ENCODE measurements at places on chromosomes 11 and 22.

DNA sequence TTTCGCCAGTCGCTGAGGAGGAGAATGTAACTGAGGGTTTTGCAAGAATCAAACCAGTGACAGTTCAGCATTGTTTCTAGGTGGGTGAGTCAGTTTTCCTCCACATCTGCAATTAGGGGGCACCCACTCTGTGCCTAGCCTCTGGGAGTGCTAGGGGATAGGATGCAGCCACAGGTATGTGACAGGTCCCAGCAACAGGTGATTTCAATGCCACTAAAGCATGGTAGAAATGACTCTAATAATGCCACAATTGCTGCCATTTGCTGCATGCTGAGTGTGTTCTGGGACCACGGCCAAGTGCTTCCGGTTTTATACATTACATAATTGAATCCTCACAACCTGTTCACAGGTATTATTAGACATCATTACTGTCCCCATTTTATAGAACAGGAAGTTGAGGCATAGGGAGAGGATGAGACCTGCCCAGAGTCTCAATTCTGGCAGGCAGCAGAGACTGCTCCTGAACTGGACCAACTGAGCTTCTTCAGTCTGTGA is 556 bp downstream of the CRYBB2 start:
- DNase-seq, result no peak

DNA sequence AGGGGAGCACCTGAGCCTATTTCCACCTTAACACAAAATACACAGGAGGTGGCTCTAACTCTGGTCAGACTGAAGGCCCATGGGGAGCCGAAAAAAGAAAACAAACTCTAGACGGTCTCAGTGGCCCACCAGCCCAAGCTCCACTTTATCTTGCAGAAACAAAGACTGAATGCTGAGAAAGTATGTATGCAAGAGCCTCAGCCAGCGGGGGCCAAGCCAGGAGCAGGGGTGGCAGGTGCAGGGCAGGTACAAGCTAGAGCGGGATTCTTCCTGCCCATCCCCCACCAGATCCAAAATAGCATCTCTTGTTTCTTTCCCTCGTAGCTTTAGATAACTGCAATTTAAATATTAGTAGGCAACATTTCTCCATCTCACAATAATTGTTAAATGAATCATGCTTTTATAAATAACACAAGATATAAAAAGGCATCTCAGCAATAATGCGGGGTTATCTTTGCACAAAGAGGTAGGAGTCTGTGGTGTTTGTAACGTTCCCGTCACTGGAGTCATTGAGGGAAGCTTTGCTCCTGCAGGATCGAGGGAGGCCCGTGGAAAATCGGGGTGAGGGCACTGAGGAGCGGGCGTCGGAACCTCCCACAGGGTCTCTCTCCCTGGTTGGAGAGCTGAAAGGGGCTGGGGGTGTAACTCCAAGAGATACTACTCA is 418.0 kb downstream of the SHANK2 start:
- no peak for DNase-seq

- DNase-seq, result peak; percentile 61
Observed at GRCh38 chr11:61897387-61898246, 6.3 kb upstream of the FADS3 start.

DNA sequence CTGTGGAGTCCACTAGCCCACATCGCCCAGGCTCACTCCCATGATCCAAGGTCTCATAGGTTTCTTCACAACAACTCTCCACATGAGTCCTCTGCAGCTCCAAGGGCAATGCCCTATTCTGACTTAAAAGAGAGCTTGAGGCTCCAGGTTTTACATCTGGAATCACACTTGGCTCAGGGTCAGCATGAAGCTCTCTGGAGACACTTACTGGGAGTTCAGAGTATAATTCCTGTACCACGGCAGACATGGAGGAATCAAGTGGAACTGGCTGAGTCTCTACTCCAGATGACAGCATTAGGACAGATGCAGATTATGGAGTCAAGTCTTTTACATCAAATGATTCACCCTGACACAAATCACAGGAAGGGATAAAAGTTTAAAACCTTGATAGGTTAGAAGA is 11.4 kb downstream of the PRR14L start:
- DNase-seq, result no peak

GRCh38 chr22:48490500-48491411 is 1336.9 kb downstream of the BRD1 start:
- no peak for DNase-seq

- no peak for DNase-seq
Observed at GRCh38 chr22:35886309-35886708, 142.3 kb downstream of the RBFOX2 start.

DNA sequence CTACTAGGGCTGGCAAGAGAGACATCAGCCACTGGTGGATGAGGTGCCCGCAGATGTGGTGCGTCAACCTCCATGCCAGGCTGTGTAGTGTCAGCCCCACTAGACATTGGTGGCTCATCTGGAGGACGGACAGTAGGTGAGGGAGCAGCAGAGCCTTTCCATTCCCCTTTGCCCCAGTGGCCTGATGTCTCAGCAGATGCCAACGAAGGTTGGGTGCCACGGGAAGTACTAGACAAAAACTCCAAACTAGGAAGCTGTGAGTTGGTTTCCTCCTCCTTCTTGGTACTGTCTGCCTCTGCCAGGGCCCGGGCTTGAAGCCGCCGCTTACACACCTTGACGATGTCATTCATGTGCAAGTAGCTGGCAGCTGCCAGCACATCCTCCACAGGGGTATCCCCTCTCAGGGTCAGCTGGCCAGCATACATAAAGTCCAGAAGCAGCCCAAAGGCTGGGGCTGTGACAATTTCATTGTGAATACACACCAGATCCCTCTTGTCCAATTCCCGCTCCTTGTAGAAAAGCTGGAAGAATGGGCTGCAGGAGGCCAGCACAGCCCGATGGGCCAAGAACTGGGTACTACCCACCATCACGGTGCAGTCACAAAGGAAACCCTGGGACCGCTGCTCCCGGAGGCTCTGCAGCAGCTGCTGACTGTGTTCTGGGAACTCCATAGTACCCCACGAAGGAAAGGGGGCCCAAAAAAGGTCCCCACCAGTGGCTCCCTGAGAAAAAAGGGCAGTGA is 795 bp downstream of the ZBTB3 start:
- DNase-seq, result no peak

- DNase-seq, result no peak
Observed at GRCh38 chr11:132674151-132674550, 858.1 kb downstream of the OPCML start.

DNA sequence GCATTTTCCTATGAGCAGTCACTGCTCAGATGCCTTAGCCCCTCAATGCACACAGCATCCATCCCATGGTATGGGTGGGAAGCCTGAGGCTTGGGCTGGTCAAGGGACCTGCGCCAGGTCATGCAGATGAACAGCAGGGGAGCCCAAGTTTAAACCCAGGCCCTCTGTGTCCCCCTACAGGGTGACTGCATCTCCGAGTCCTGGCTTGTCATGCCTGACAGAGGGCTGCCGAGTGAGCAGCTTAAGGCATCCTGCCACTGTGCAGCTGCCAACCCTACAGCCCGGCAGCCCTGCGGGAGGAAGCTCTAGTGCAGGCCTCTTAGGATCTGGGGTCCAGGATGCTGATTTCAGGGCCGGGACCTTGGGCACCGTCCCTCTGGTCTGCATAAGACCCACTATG is 10.0 kb downstream of the IL2RB start:
- DNase-seq, result no peak

DNA sequence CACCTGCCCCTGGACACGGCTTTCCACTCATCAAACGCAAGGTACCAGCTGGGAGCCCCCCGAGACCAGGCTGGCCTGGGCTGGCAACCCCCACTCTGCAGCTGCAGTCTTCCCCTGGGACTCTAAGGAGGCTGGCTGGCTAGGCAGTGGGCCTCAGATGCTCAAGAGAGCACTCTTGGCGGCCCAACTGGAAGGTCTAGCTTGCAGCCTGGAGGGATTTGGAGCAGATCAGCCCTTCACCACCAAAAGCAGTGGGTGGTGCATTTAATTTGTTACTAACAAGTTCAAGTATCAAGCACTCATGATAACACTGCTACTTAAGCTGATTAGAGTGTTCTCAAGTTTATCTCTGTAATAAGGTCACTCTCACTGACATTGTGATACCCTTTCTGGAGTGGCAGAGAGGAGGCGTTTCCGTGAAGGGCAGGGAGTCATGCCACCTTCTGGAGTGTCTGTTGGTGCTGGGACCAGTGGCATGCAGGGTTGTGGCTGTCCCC is 21.5 kb downstream of the C22orf23 start:
- DNase-seq, result no peak

DNA sequence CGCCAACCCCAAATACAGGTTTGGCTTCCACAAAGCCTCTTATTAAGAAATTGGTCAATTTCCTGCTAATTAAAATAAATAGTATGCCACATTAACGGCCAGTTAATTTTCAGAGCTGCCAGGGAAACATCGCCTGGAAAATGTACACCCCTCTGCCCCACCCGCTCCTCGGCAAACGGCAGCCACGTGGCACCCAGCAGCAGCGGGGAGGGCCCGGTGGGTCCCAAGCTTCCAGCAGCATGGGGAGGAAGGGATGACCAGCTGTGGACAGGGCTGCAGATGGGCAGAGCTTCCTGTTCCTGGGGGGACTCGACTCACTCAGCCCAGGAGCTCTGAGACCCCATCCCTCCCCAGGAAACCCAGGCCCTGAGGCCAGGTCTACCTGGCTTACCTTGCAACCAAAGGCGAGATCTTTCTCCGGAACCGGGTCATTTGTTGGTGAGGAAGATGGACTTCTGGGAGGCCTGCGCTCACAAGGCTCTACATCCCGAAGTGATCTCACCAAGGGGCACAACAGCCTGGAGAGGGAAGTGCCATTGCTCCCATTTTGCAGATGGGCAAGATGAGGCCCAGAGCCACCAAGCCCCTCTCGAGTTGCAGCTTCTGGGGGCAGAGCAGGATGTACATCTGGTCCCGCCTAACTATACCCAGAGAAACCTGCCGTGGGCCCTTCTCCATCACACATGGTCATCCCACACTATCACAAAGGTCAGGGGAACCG is 68.3 kb downstream of the IGLL1 start:
- DNase-seq, result no peak

- no peak for DNase-seq
Observed at GRCh38 chr11:120229451-120230424, 10.2 kb upstream of the POU2F3 start.

- DNase-seq, result no peak
Observed at GRCh38 chr11:106421676-106422292, 344.3 kb downstream of the AASDHPPT start.

GRCh38 chr22:40855979-40856512 is 393 bp downstream of the ST13 start:
- no peak for DNase-seq

GRCh38 chr11:6253197-6253596 is 6.4 kb upstream of the CCKBR start:
- no peak for DNase-seq

DNA sequence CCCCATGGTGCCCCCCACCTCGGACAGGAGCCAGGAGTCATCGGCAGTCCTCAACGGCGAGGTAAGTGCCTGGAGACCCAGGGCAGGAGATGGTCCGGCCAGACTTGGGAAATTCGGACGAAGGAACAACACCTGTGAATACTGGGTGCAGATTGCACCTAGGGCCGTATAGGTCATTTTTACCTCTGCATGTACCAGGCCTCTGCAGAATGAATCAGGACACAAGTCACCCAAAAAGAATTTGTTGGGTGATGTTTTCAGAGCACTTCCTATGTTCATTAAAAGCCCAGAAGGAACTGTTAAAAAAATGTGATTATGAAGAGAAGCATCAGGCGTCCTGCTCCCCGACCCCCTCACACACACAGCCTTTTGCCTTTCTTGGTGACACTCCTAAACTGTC is 93.9 kb downstream of the C11orf91 start:
- no peak for DNase-seq

- no peak for DNase-seq
Observed at GRCh38 chr11:94139416-94139815, 10.8 kb downstream of the PANX1 start.

DNA sequence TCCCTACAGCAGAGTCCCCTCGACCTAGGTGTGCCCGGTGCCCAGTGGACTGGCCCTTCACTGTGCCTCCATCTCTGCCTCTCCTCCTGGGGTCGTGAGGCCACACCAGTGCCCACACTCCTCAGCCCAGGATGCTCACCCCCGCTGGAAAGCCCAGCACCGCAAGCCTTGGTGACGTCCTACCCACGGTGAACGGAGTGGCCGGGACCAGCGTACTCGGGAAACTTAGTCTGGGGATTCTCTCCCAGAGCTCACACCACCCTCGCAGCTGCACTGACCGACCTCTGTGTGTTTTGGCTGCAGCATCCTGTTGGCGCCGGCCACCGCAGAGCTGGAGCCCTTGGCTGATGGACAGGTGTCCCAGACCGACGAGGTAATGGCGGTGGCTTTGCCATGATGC is 35.5 kb upstream of the KRTAP5-7 start:
- no peak for DNase-seq

- no peak for DNase-seq
Observed at GRCh38 chr22:35921777-35922176, 106.8 kb downstream of the RBFOX2 start.

DNA sequence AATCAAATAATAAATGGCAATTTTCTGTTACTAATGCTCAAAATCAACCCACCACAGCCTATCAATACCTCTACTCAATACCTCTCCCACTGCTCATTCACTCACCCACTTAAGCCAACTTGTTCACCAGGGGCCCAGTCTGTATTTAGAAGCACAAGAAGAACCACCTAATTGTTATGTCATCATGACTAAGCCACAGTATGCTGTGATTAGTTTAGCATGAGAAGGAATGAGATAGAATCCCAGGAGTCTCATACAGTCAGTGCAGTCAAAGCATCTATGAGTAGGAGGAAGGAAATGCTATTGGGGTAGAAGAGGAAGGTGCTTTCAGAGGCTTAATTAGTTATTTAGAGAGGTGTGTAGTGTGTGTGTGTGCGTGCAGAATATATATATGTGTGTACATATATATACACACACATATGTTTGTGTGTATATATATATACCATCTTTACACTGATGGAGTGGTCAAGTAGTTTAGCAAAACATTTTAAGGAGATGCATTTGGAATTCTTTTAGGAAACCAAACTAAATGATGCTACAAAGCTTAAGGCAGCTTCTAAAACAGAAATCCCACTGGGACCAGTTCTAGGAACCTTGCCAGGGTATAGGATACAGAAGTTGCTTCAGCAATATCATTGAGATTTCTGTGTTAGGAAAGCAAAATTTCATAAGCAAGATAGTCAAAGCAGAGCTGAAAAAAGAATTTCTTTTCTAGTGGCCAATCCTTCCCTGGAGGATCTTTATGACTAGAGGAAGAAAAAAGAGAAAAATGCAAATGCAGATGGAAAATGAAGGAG is 27.5 kb downstream of the KCNA4 start:
- DNase-seq, result no peak

- no peak for DNase-seq
Observed at GRCh38 chr11:1116104-1116503, 41.4 kb downstream of the MUC2 start.

GRCh38 chr22:24875862-24876506 is 70.0 kb downstream of the SGSM1 start:
- no peak for DNase-seq

Data from stimulated activated CD4-positive, alpha-beta T cell treated with anti-CD3 and anti-CD28 coated beads, Interleukin-15, amount 100 ng/mL, for 1 hour (primary cell).